ENCODE measurements at places on chromosomes 12 and 14.

- no peak for DNase-seq
These were observed 283.2 kb downstream of the TTC8 start for GRCh38 chr14:89107626-89108025.

GRCh38 chr12:79200176-79200575 lies 335.6 kb downstream of the SYT1 start:
- no peak for DNase-seq

DNA sequence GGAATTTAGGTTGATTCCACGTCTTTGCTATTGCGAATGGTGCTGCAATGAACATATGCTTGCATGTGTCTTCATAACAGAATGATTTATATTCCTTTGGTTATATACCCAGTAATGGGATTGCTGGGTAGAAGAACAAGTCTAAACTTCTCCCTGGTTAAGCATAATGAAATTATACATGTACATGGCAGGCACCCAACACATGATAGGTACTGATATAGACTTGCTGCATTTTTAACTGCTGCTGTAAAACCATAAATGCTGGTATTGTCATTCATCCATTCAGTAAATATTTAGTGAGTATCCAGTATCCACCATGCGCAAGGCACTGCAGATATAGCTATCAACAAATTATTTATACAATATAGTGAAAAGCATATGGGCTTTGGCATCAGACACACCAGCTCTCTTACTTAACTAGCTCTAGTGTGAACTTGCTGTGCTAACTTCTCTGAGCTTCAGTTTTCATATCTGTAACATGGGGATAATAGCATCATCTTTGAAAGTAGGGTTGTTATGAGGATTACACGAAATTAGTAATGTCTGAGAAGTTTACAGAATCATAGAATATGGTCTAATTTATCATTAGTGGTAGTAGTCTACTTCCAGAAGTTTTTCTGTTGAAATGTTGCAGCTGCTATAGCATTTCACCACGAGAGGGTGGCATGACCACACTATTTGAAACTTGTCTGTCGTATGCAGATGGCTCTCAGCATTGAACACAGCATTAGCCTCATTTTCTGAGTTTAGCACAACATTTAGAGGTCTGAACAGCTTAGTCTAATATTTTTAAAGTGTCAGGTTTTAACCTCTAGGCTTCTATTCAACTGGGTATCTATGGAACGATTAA lies 32.0 kb upstream of the SEL1L start:
- DNase-seq = no peak

GRCh38 chr12:43760396-43760795 lies 1.6 kb downstream of the IRAK4 start:
- no peak for DNase-seq

DNA sequence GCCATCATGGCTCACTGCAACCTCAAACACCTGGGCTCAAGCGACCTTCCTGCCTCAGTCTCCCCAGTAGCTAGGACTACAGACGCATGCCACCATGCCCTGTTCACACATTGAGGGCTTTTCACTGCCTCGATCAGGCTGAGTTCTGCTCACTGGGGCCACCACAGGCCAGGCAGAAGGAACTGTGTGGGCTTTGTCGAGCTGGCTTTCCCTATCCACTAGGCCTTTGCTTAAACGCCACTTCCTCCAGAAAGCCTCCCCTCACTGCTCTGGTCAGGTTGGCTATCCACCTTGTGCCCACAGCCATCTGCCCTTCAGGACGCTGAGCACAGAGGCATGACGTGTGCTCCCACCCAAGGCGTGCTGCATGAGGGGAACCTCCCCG lies 45.2 kb downstream of the MLXIP start:
- no peak for DNase-seq

DNA sequence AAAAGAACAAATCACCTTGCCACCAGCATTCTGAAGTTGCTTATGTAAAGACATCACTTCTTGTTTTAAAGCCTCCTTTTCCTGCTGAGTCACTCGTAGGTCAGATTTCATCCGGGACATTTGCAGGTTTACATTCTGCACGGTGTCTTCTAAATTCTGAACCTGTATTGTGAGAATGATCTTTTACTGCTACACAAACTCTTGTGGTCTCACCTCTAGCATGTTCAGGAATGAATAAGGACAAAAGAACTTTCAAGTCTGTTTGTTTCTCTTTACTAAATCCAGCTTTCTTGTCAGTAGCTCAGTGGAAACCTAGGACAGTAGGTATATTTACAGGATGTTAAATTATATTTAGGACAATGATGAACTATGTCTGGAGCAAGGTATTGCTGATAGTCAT lies 73.5 kb upstream of the SAV1 start:
- no peak for DNase-seq

DNA sequence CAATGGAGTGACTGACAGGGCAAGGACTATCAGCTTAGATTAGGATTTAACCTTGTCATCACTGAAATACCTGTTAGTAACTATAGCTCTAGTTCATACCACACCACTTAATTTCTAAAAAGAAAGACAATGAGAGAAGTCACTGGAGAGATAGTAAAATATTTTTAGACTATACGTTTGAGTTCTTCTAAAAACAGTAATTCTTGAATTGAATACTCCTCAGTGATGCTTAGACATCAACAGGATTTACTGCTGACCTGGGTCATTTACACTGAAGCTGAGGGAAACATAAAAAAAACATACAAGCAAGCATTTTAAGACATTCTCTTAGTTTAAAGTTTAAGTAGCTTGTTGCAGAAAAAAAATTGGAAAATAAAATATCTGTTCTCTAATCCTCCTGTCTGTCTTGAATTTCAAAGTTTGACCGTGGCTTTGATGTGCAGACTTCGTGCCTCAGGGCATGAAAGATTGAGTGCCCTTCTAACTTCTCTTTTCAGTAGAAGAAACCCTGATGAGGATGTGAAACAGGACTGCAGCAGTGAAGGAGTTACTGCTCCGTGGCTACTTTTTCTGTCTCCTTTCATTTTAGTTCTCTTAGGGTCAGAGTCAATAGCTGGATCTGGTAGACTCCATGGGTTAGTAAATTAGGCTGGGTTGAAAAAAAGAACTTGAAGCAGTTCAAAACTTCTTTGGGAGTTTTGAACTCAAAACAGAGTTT lies 172.2 kb downstream of the PTPRO start:
- no peak for DNase-seq

DNA sequence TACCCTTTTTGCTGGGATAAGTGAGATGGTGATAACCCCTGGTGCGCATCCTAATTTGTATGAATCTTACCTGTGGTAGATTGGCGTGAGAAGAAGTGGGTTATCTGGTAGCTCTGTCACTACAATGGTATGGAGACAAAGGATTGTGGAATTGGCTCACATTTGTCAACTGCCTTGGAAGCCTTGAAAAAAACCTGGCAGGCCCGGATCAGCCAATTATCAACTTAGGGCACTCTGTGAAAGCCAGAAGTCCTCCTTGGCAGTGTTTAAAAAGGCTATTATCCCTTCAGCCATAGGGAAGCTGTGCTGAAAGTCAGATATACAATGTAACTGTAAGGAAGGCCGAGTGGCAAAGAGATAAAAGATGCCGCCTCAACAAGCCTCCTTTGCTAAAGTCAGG lies 56.5 kb downstream of the WASHC3 start:
- DNase-seq = no peak

All from omental fat pad (tissue), 4 donors.